ENCODE measurements at places on chromosomes 7 and 10. TPM values are rescaled to one million over a fixed set of nuclear protein-coding genes. Genes with fewer than 3 reads are reported as not detected.

Gene PRTFDC1
- 3.5 TPM for total RNA-seq

Gene PDK4
- total RNA-seq: 0.81 TPM

Gene LYZL1
- not detected for total RNA-seq

Gene CFAP70
- total RNA-seq: 1.1 TPM

Gene SCRN1
- 36.4 TPM for total RNA-seq

Gene TRPV5
- under 0.01 TPM for total RNA-seq

Gene BRI3
- total RNA-seq: 30.2 TPM

Gene MOGAT3
- not detected for total RNA-seq

Gene ZNF722
- total RNA-seq: not detected

Gene CRHR2
- not detected for total RNA-seq

Gene STK31
- total RNA-seq: under 0.01 TPM

Gene TNRC18
- 214 TPM for total RNA-seq

Gene GIMAP6
- 67.1 TPM for total RNA-seq

GRCh38 chr10:100774223-100774622, 28.8 kb downstream of the PAX2 start:
- no peak for DNase-seq

- DNase-seq: peak; percentile 78
Measured at GRCh38 chr10:73096041-73096448, 621 bp downstream of the P4HA1 start.

- no peak for DNase-seq
Measured at GRCh38 chr7:51128545-51129435, 187.8 kb downstream of the COBL start.

GRCh38 chr10:57338823-57339558, 928.7 kb downstream of the IPMK start:
- DNase-seq: no peak

DNA sequence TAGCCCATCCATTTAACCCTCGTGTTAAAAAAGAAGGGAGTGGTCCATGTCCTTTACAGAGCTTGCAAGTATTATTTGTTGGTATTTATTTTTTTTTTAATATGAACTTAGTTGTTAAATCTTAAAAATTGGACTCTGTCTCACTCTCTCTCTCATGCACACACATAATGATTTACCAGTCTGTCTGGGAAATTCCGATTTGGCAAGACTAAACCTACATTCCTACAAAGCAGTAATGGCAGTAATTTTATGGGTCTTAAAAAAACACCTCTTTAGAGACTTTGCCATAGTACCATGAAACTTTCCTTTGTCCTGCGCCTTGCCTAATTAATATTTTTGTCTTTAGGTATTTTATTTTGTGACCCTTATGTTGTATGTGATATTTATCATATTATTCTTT, 239.5 kb upstream of the PPP1R3A start:
- DNase-seq: no peak

GRCh38 chr10:119165171-119166117, at the start of gene SFXN4:
SFXN4 (minus strand) TSS chr10:119165714; CDS start chr10:119165647, 67 bp downstream.
- peak; percentile 63 for DNase-seq

DNA sequence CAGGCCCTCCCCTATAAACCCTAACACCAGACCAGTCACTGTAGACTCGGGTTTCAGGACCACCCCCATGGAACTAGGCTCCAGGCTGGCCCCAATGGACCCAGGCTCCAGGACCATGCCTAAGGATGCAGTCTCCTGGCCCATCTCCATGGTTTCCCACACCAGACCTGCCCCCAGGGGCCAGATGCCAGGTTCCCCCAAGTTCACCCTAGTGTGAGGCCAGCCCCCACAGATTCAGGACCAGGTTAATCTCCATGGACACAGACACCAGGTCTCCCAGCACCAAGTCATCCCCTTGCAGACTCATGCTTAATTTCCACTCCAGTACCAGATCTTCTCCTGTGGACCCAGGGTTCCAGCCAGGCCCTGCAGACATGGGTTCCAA, 103.8 kb upstream of the LANCL2 start:
- no peak for DNase-seq

DNA sequence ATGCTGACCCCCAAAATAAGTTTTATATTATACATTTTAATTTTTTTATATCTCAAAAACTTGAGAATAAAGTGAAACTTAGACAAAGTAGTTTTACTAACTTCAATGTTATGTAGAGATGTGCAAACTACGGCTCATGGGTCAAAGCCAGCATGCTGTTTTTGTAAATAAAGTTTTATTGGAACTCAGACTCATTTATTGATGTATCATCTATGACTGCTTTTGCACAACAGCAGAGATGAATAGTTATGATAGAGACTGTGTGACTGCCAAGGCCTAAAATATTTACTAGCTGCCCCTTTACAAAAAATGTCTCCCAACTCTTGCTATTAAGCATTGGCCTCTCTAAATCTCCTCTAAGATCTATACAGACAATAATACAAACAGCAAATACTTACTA, 12.4 kb downstream of the MTPN start:
- DNase-seq: no peak

DNA sequence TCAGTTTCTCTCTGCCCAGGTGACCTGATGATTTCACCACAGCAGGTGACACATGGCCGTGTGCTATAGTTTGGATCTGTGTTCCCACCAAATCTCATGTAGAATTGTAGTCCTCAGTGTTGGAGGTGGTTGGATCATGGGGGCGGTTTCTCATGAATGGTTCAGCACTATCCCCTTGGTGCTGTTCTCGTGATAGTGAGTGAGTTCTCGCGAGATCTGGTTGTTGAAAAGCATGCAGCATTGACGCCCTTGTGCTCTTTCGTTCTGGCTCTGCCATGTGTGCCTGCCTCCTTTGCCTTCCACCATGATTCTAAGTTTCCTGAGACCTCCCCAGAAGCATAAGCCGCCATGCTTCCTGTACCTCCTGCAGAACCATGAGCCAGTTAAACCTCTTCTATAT, 85.2 kb upstream of the C1QL3 start:
- DNase-seq: no peak

DNA sequence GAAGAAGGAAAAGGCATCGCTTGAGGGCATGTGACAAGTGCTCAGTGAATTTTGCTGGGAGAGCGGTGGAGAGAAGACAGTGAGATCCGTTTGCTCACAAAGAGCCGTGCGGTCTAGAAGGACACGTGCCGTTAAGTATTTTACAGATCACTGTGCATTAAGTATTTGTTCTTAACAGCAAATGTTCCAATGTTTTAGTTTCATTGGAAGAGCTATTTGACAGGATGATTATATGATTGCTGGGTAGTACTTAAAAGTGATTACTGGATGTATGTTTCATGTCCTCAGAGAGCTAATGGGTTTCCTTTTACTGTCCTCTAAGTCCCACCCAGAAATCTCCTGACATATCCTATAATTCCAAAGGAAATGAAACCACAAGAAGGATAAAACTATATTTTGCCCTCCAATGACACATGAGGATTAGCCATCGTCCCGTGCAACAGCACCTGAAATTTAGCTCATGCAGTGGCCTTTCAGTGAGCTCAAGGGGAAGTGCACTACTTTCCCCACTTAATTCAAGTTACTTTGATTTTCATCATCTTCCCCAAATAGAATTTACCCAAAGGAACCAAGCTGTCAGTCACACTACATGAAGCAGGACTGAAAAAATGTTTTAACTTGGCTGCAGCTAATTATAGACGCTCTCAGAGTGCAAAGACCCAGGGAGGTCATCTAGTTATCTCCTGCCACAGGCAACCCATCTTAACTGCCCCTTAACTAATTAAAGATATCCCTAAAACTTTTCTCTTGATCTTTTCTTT, 80.3 kb downstream of the KLF6 start:
- no peak for DNase-seq

DNA sequence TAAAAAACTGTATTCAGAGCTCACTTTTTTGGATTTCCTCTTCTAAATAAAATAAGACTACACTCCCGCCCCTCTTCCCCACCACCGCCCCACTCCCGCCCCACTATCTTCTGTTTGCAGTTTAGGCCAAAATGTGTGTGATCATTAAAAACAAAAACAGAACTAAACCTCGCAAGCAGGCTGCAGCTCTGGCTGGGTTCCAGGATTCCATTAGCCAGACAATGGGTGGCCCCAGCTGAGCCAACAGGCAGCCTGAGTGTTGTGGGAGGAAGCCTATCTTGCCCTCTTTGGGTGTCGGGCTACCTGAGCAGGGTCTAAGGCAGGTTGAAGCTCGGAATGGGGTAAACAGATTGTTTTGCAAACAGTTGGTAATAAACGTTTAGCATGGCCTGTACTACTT, 41.7 kb downstream of the ARL4A start:
- DNase-seq: peak; percentile 57

- DNase-seq: peak; percentile 19
Measured at GRCh38 chr10:63520500-63521415, at the start of gene REEP3. REEP3 (plus strand) TSS chr10:63521401; CDS start chr10:63521546, 145 bp downstream.

DNA sequence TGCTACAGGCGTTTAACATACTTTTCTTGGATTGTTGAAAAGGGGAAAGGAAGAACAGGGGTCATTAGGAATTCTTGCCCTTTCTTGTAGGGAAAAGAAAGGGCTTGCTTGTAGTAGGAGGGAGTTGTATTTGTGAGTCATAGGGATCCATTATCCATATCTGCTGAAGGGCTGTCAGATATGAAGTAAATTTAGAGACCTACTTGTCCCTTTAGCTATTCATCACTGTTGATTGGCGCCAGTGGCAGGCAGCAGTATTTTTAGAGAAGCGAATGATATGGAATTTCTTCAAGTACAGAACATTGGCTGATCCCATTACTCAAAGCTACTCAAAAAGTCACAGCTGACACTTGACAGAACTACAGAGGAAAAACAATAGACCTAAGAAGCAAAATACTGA, 97.7 kb downstream of the CELF2 start:
- DNase-seq: no peak

- DNase-seq: no peak
Measured at GRCh38 chr10:33303988-33304387, 30.5 kb downstream of the NRP1 start.

DNA sequence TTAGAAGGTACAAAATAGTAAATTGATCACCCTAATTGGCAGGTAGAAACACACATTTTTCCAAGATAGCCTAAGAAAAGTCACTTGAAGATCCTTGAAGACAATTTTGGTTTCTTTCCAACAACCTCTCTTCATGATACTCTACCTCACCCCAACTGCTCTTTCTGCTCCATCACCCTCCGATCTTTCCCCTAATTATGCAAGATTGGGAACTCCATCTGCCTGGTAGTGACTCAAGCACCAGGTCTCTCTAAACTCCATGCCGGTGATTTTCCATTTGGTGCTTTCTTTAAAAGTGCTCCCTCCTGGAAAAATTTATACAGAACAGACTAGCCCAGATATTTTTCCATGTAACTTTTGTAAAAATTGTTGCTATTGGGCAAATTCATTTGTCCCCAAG, 1.1 kb upstream of the AKR1B1 start:
- no peak for DNase-seq

DNA sequence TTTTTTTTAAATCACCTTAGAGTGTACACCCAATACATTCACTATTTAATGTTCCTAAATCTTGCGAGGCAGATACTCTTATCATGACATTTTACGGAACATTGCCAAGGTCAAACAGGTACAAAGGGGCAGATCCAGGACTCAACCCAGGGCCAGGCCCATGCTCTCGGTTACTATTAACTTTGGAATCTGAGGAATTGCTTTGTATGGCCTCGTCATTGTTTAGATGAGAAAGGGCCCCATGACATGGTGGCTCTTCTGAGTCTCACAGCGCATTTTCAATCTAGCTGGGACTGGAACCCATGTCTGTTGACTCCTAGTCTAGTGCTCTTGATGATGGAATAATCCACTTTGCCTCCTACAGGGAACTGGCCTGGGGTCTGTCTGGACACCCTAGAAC, 59.1 kb downstream of the GATA3 start:
- DNase-seq: no peak

DNA sequence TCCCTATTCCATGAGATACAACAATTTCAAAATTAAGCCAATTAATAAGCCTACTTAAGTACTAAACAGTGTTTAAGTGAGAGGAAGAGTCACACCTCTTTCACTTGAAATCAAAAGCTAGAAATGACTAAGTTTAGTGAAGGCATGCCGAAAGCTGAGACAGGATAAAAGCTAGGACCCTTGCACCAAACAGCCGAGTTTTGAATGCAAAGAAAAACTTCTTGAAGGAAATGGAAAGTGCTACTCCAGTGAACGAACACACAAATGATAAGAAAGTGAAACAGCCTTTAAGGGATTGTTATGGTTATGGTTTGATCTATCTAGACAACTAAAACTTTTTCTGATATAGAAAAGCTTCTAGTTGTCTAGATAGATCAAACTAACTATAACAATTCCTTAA, 135.4 kb upstream of the KMT2E start:
- no peak for DNase-seq

DNA sequence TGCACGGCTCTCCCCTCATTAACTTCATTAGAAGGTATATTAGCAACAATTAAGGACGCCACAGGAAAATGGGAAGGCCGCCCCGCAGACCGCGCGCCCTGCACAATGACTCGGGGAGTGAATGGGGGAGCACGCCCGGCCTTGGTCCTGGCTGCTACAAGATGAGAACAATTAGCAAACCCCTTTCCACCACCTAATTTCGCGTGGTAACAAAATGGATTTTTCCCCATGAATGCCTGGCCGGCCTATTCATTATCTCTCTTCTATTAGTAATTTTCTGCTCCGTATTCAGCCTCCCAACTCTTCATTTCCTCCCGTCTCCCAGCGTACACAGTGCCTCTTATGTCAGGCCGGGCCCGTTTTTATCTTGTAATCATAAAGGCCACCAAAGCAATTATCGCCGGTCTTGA, 346.9 kb downstream of the DNAJB6 start:
- DNase-seq: no peak

GRCh38 chr10:49620286-49620810, 6.5 kb downstream of the CHAT start:
- no peak for DNase-seq

All from hematopoietic multipotent progenitor cell (in vitro differentiated cells).